Urothelium cell line (cell line): ENCODE measurements at places on chromosomes 6 and 20.

GRCh38 chr6:10418361-10418861 is 3.5 kb upstream of the TFAP2A start:
- DNase-seq: no peak

DNA sequence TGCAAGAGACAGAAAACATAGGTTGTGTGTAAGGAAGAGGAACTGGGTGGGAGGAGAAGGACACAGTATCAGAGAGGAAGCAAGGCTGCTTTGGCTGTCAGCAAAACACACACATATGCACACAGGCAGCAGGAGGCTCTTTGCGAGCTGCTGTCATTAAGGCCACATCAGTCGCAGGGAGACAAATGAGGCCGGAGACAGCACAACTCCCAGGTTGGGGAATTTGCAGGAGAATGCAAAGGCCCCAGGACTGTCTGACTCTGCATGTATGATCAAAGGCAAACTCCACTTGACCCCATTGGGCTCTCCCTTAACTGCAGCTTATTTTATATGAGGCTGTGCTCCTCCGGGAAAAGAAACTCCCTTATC is 35.3 kb downstream of the METTL24 start:
- DNase-seq: no peak

DNA sequence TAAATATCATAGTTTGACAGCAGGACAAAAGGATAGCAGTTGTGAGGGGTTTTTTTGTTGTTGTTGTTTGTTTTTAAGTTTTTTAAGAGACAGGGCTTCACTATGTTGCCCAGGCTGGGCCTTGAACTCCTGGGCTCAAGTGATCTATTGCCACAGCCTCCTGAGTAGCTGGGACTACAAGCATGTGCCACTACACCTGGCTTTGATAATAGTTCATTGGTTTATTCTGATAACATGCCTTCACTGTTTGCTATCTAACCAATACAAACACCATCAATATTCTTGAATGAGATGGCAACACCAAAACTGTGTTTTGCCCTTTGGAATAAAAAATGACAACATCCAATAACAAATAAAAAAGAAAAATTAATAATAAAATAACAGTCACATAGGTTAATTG is 41.2 kb downstream of the FAM184A start:
- no peak for DNase-seq

- peak; percentile 92 for DNase-seq
Measured at GRCh38 chr20:3820048-3820900, at the start of gene AP5S1. TSS of gene AP5S1 (plus strand) at chr20:3820547. CDS start at chr20:3822118, 1,571 bp downstream.

DNA sequence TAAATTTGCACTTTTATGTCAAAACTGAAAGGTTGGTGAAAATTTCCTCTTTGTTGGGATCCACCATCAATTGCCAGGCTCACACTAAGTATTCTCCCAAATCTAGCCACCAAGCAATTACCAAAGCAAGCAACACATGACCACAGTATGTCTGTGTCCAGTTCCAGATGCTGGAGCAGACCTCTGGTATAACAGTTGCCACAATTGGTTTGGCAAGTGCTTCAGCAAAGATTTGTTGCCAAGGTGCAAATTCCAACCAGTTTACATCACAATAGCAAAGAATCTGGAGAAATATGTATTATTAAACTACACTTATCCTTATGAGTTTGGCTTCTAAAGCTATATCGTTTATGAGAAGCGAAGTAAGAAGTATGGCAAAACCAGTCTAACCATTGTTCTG is 6.4 kb downstream of the GTF2H5 start:
- peak; percentile 49 for DNase-seq

GRCh38 chr20:22768266-22769178 is 184.2 kb upstream of the FOXA2 start:
- no peak for DNase-seq

- no peak for DNase-seq
Measured at GRCh38 chr20:63361519-63362435, 628 bp upstream of the CHRNA4 start.

GRCh38 chr6:111592726-111593511 is 12.8 kb downstream of the TRAF3IP2 start:
- DNase-seq: no peak

GRCh38 chr6:36834576-36835341 is 4.5 kb downstream of the CPNE5 start:
- DNase-seq: no peak

DNA sequence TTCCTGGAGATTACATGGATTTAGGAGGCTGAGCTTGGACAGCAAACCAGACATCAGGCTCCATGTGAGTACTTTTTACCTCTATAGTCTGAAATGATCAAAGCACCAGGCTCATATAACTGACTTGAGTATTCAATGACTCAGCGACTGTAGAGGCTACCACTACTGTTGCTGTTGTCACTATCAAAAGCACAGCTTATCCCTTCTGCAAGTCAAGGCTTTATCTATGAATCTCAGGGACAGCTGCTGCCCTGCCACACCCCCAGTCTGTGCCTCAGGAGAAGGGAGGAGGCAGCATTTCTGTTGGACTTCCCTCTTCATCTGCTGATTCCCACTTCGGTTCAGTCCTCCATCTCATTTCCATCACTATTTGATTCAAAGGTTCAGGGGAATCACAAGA is 80.5 kb upstream of the CNR1 start:
- DNase-seq: no peak

DNA sequence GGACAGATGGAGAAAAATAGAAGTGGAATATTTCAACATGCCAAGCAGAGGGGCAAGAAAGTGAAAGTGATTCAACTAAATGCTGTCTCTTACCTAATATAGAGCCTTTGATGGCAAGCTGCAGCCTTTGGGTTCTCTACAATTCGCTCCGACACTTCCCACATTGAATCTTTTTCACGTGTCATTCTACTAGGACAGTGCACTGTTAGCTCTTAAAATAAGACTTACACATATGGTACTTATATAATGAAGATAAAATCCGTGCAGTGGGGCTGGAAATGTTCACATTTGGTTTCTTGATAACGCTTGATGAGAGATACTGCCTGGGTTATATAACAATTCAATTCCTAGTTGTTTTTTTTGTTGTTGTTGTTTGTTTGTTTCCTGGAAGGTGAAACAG is 502.4 kb downstream of the LMBRD1 start:
- DNase-seq: no peak

GRCh38 chr20:3729811-3730540 is 2.5 kb upstream of the HSPA12B start:
- no peak for DNase-seq

- no peak for DNase-seq
Measured at GRCh38 chr6:37513576-37513975, 13.9 kb upstream of the CCDC167 start.

- no peak for DNase-seq
Measured at GRCh38 chr20:44403194-44404112, 48.0 kb downstream of the HNF4A start.

DNA sequence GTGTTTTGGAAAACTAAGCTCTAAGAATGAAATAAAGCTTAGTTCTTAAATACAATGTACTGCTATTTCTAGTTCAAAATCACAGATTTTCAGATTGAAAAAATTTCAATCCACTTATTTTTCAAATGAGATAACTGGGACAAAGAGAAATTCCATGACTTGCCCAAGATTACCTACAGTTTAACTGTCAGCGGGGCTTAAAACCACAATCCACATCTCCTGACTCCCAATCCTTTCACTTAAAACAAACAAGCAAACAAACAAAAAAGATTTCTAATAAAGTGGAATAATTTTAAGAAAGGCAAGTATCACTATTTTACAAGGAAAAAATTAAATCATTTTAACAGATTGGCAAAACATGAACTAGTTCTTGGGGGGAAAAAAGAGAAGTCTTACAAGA is 4.2 kb downstream of the PHIP start:
- no peak for DNase-seq

GRCh38 chr6:31897612-31898382 is at the start of gene EHMT2:
TSS of gene EHMT2 (minus strand) at chr6:31897698. CDS start at chr6:31897677, 21 bp downstream.
- peak; percentile 92 for DNase-seq

- no peak for DNase-seq
Measured at GRCh38 chr20:56773749-56774148, 144.6 kb downstream of the TFAP2C start.

DNA sequence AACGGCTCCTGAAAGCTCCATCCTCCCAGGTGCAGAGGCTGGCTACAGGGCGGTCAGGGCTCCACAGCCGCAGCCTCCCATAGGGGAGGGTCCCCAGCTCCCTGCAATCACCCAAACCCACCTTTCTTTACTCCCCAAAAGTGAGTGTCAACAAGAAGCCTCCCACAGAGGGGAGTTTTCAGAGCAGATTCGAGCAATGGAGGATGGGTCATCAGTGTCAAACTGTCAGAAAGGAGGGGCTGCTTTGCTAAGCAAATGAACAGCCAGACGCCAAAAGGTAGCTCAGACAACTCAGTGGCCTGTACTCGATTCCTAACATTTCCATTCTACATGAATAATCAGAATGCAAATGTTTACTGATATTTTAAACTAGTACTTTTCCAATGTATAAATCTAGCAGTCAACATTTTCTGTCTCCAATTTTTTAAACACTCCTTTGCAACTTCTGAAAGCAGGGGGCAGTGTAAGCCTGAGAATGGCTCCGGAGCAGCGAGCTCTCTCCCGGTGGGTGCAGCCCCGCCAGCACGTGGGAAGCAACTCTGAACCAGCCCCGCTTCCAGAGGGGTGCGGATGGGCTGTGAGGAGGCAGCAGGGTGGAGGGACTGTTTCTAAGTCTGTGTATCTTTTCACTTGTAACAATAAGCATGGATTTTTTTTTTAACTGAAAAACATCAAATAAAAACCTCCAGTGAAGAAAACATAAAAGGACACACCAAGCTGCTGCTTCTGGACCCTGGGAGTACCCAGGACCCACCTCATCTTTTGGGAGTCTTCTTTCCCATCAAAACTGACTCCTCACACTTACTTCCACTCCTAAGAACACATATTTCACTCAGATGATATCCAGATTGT is 54.9 kb downstream of the TAF4 start:
- DNase-seq: peak; percentile 73
